Fibroblast of lung (primary cell): ENCODE measurements at places on chromosomes 6 and 20. TPM values are rescaled to one million over a fixed set of nuclear protein-coding genes. Genes with fewer than 3 reads are reported as not detected.

DNA sequence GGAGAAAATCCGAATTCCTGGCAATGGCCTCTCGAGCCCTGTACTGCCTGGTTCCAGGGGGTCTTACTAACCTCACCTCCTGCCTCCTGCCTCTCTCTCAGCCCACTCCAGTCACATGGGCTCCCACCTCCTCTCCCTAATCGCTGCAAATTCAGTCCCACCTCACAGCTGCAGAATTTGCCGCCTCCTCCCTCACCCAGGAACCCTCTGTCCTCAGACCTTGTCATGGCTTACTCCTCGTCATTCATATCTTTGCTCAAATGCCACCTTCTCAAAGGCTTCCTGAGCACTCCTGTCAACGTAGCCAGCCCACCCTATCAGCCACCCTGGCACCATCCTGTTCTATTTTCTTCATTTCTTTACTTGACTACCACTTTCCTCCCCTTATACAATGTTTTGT lies 89.0 kb downstream of the SLC2A10 start:
- DNase-seq, result no peak

DNA sequence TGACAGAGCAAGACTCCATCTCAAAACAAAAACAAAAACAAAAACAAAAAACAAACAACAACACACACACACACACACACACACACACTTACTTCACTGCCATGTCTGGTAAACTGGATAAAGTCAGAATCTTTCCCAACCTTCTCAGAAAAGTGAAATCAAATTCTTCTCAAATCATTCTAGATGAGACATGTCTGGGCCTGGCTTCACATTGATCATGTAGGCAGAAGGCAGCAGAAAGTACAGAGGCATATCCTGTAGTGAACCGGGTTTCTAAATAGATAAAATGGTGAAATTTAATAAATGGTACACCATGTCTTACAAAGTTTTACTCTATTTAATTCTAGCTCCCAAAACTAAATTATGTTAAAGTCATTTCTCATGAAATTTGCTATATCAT lies 14.9 kb upstream of the MRS2 start:
- DNase-seq, result no peak

DNA sequence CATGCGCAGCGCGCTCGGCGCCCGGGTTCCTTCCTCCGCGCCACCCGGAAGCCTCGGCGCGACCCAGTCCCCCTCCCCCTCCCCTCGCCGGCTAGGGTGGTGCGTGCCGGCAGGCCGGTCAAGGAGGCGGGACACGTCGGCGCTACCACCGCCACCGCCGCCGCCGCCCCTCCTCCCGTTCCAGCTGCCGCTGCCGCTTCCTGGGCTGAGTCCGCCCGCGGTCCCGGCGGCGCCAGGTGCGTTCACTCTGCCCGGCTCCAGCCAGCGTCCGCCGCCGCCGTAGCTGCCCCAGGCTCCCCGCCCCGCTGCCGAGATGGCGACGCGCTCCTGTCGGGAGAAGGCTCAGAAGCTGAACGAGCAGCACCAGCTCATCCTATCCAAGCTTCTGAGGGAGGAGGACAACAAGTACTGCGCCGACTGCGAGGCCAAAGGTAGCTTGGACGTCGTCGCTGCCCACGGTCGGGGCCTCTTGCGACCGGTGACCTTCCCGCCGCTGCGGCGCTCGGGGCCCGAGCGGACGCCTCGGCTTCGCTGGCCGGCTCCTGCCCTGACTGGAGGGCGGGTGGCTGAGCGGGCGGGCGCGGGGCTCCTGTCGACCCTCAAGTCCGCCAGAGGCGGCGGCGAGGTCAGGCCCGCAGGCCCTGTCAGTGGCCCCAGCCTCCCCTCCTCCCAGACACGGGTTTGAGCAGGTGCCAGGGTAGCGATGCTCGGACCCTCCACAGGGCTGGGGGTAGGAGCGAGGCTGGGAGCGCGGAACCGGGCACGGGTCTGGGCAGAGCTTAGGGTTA lies at the start of gene SMAP1:
SMAP1 (plus strand) TSS at position 173 of the 788 bp plus-strand sequence; CDS start at position 314, 141 bp downstream.
- DNase-seq, result peak; percentile 89

The GABRR2 gene
- total RNA-seq, result 0.17 and 0.26 TPM in 2 replicates

- no peak for DNase-seq
Measured at GRCh38 chr6:22926790-22927354, 357.5 kb downstream of the HDGFL1 start.

The SRXN1 gene
- 58.6 and 91.2 TPM in 2 replicates for total RNA-seq

The ID4 gene
- total RNA-seq, result 0.83 and 3.1 TPM in 2 replicates

The SH3BGRL2 gene
- total RNA-seq, result 3.3 and 4.3 TPM in 2 replicates

The TMX4 gene
- 20.5 and 23.6 TPM in 2 replicates for total RNA-seq

DNA sequence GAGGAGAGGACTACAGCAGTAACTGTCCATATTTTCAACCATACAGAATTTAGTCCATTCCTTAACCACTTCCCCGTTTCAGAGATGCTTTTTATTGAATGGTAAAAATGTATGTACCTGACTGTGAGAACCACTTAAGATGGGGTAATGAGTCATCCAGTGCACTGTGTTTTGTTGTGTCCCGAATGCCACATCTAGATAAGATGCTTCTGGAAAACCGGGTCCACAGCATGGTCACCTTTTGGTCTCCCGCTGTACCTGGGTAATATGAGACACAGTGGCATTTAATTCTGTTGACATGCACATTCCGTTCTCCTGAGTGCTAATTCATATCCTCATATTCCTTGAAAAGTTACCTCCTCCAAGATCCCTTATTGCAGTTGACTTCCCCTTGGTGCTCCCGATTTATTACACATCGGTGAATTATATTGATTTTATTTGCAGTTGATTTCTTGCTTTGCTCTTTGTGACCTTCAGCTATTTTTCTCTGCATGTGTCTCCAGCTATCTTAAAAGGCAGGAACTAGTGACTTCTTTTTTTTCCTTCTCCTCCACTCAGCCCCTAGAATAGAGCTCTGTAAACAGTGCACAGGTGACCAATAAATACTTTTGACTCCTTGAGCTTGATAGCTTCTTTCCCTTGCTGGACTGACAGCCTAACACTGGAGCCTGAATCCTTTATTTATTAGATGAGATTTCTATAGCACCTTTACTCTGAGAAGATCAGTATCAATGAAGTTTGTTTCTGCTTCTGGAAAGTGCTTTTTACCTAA lies 314.6 kb downstream of the ZFAND3 start:
- no peak for DNase-seq

DNA sequence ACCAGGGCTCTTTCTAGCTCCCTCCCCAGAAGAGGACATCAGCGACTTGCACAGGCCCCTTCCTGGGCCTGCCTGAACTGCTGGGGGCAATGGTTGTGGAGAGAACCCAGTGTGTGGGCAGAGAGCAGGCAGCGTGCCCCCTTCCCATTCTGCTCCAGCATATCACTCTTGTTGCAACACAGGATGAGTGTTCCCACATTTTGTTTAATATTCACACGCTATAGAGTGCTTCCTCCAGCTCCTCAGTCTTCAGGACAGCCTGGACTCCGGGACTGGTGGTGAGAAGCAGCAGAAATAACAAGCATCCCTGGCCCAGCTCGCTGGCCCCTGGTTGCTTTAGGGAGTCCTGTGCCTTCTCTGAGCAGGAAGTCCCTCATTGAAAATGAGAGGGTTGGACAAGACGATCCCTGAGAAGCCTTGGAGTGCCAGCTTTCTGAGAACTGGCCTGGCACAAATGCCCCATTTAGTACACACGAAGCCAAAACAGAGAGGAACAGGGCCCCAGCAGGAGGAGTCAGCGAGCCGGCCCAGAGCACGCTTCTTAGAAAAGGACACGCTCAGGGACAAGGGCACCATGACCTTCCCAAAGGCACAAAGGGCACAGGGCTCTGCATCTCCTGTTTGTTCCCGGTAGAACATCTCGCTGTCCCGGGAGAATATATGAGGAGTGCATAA lies 84.2 kb upstream of the FOXC1 start:
- DNase-seq, result no peak

DNA sequence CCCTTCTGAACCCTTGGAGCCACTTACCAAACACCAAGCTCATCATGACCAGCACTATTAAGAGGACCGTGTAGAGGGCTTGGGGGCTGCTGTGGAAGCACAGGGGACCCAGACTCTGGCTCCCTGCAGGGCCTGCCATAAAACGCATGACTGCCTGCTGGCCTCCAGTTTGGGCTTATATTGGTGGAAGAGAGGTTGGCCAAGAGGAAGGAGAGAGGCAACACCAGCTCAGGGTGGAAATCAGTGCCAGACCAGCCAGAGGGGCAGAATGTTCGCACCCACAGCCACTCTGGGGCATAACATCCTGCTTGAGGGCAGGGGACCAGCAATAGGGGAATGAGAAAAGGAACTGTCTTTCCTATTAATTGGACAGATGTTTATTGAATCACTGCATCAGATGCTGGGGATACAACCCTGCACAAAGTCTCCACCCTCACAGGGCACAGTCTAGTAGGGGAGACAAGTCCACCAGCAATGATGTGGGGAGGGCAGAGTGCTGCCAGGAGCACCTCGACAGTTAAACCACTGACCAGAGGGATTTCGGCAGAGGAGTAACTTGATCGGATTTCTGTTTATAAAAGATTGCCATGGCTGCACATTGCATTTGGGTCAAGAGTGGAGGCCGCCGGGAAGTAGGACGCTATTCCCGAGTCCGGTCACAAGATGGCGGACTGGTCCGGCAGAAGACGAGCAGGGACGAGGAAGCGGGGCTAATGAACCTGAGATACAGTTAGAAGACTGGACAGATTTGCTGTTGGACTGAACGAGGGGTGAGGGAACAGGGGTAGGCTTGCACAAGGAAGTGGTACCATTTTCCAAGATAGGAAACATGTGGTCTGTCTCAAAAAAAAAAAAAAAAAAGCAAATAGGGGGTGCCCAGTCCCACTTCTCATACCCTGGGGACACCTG lies at the start of gene LY6G5C:
LY6G5C (minus strand) TSS at position 842 of the 909 bp plus-strand sequence; CDS start at position 148, 694 bp downstream.
- DNase-seq, result peak; percentile 85
